ENCODE measurements at places on chromosomes 16 and 17. TPM values are rescaled to one million over a fixed set of nuclear protein-coding genes. Genes with fewer than 3 reads are reported as not detected.

Gene C16orf54
- not detected for polyA plus RNA-seq

Gene ACSM2A
- not detected for polyA plus RNA-seq

Gene GRIN2C
- polyA plus RNA-seq, result not detected

Gene GGT6
- polyA plus RNA-seq, result not detected

Gene CDRT15L2
- polyA plus RNA-seq, result not detected

Gene HSD17B1
- 3.0 TPM for polyA plus RNA-seq

Gene ARL17B
- polyA plus RNA-seq, result 14.4 TPM

Gene KIF18B
- polyA plus RNA-seq, result 4.6 TPM

Gene GUCY2D
- polyA plus RNA-seq, result not detected

Gene KRT25
- not detected for polyA plus RNA-seq

Gene TAT
- polyA plus RNA-seq, result not detected

Gene RASD1
- polyA plus RNA-seq, result 1.2 TPM

Gene TBC1D28
- polyA plus RNA-seq, result not detected

Gene ZG16B
- not detected for polyA plus RNA-seq

Gene LGALS9B
- polyA plus RNA-seq, result not detected

Gene PMFBP1
- polyA plus RNA-seq, result not detected

Gene SMIM36
- not detected for polyA plus RNA-seq

Gene DUSP3
- polyA plus RNA-seq, result 23.9 TPM

Gene PTGES3L
- 0.62 TPM for polyA plus RNA-seq

Gene NAE1
- polyA plus RNA-seq, result 90.1 TPM

Gene MGAT5B
- polyA plus RNA-seq, result not detected

Gene CASKIN1
- polyA plus RNA-seq, result not detected

Gene TBC1D3E
- polyA plus RNA-seq, result not detected

Gene CYGB
- polyA plus RNA-seq, result 1.6 TPM

Gene STX1B
- polyA plus RNA-seq, result 0.46 TPM

Gene CMTM2
- polyA plus RNA-seq, result not detected
